Kidney epithelial cell (primary cell): ENCODE measurements at places on chromosomes 13 and 19. TPM values are rescaled to one million over a fixed set of nuclear protein-coding genes. Genes with fewer than 3 reads are reported as not detected.

The C5AR2 gene
- total RNA-seq: not detected in 2 replicates

The FGF22 gene
- total RNA-seq: not detected in 2 replicates

- DNase-seq: no peak
These were observed 18.6 kb upstream of the CYP2S1 start for GRCh38 chr19:41174297-41174928.

GRCh38 chr19:30742406-30742938 lies 370.3 kb downstream of the ZNF536 start:
- DNase-seq: no peak

- no peak for DNase-seq
These were observed 38.2 kb upstream of the ZNF492 start for GRCh38 chr19:22595918-22596341.

GRCh38 chr13:51894239-51894638 lies 32.5 kb downstream of the CCDC70 start:
- DNase-seq: no peak

- no peak for DNase-seq
These were observed 179.3 kb downstream of the KATNAL1 start for GRCh38 chr13:30128095-30128494.

DNA sequence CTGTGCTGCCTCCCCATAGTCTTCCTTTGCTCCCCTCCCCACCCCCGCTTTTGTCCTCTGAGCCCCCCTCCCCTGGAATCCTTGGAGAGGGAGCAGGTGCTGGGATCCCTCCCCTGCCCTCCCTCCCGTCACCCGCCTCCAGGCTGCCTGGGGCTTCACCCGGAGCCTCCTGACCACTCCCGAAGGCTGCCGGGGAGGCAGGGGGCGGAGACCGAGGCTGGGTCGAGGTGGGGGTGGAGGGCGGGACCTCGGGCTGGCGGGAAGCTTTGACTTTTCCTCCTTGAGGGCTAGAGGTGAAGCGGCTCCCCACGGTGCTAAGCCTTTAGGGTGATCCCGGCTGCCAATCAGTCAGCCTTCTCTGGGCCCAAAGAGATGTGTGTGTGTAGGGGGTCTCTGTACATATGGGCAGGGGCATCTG lies 1.5 kb downstream of the KMT5C start:
- DNase-seq: no peak

DNA sequence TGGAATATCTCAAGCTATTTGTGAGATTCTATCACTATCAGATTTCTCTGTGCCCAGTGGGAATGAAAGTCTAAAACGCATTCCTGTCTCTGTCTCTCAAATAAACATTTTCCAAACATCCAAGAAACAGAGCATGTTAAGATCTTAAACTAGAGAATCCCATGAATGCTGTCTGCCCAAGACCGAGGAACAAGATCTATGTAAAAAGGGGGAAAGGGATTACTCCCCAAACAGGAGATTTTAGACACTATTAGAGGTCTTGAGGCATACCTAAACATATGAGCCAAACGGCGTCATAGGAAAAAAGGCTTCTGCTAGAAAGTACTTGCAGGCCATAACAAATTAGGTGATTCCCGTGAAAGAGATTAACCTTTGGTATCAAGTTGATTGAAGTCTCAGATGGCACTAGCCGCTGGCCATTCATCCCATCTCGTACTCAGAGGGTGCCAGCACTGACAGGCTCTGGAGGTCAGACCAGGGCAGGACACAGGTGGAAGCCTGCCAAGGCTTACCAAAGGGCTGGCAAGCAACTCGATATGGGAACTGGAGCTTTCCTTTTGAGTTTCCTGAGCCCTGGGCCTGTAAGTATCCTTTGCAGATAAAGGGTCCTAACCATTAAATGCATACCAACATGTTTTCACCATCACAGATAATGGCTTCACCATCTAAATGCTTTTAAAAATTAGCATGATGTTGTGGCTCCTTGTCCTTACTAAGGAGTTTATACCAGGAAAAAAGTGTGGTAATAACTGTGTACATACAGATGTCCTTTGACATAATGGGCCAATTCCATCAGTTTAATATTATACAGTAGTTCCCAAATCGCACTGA lies 225.2 kb downstream of the FOXO1 start:
- no peak for DNase-seq
